ENCODE measurements at places on chromosomes 7 and 10.

- no peak for DNase-seq
These were observed 212.2 kb downstream of the CUX1 start for GRCh38 chr7:102029616-102030015.

- peak; percentile 20 for DNase-seq
These were observed 30.9 kb upstream of the STEAP4 start for GRCh38 chr7:88337572-88337971.

GRCh38 chr10:49532461-49532860, 6.5 kb downstream of the ERCC6 start:
- DNase-seq = no peak

- DNase-seq = peak; percentile 75
These were observed 130.5 kb downstream of the CDK14 start for GRCh38 chr7:90726623-90727022.

GRCh38 chr7:34315032-34315431, 343.0 kb upstream of the NPSR1 start:
- peak; percentile 92 for DNase-seq

GRCh38 chr7:6323967-6324701, 51.7 kb upstream of the CYTH3 start:
- DNase-seq = no peak

GRCh38 chr7:139334399-139335150, 6.6 kb upstream of the FMC1 start:
- DNase-seq = no peak

DNA sequence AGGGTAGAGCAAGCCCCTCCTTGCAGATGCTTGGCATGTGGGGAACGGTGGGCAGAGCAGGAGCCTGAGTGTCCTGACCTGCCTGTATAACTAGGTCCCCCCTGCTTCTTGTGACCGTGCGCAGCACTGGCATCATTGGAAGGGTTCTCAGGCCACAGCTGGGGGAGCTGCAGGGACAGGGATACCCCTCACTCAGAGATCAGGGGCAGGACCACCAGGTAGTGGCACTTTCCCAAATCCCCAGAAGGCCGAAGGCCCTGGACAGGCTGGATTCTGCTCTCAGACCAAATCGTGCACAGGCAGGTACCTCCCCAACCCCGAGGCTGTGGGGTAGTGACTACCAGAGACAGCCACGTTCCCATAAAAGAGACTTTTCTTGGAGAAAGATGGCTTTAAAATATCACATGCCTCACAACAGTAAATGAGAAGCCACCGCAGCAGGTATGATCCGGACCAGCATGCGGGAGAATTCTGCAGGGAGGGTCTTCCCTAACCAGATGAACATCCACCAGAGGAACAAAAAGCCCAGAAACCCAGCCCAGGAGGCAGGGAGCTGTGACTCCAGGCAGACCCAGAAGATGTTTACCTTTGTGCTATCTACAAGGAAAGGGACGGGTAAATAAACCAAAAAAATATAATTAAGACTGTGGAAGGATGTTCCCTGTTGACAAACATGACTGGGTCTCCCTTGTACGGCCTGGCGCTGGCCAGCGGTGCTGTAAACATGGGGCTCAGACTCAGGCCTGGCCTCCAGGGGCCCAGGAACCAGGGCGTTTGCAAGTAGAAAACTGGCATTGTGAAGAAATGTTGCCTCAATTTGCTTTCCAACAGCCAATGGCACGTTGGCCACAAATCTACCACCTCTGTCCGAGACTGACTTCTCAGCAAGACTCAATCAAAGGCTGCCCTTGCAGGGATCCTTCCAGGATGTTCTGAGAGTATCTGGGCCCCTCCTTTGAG, 180.0 kb downstream of the TNS3 start:
- DNase-seq = no peak

DNA sequence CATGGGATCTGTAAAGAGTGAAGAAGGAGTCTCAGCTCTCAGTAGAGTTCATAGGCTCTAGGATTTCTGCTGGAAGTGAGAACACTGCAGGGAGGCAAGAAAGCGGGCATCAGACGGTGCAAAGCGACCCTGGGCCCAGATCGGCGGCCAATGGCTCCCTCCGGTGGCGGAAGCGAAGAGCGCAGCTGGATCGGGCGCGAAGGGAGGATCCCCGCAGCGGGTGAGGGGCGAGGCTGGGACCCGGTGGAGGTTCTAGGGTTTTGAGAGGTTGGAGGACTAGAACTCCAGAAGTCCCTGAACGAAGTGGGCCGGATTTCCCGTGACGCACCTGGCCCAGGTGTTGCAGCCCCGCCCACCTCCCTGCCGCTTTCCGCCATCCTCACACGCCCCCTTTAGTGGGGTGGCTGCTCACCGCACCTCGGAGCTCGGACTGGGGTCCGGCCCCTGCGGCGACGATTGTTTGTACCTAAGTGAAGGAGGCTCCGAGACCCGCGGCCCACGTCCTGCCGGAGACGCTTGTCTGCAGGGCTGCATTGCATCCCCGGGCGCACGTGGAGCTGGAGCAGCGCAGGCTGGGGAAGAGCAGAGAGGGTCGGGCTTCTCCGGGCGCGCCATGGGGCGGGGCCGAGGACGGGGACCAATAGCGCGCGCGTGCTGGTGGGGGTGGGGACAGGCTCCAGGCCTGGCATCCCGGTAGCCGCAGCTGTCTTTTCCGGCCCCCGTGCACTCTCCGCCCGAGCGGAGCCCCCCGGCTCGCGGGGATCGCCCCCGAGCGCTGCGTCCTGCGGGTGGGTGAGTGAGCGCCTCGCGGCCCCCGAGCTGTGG, at the start of gene SLC12A9:
Gene SLC12A9 (plus strand): TSS at position 666 of the 825 bp plus-strand sequence. CDS start 1,485 bp downstream, outside the sequence.
- DNase-seq = peak; percentile 92

GRCh38 chr7:131859147-131859821, 302.9 kb upstream of the PODXL start:
- peak; percentile 74 for DNase-seq

DNA sequence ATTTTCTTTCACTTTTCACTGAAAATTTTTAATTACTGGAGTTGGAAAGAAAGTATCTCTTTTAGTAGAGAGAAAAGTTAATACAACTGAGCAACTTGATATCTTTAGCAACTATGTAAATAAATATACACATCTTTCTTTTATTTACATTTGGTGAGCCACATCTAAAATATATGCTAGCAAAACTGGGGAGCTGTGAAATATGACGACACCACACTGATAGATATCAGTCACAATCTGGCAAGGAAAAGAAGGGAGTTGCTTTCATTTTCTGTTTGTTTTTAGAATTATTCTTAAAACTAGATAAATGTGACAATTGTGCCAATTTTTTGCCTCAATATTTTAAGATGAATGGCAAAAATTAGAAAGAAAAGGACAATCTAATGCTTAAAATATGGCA, 2.7 kb upstream of the ZNF804B start:
- DNase-seq = no peak

- peak; percentile 69 for DNase-seq
These were observed 46.2 kb downstream of the GPAM start for GRCh38 chr10:112137154-112137987.

- no peak for DNase-seq
These were observed 31.6 kb upstream of the CCDC71L start for GRCh38 chr7:106692450-106693051.

DNA sequence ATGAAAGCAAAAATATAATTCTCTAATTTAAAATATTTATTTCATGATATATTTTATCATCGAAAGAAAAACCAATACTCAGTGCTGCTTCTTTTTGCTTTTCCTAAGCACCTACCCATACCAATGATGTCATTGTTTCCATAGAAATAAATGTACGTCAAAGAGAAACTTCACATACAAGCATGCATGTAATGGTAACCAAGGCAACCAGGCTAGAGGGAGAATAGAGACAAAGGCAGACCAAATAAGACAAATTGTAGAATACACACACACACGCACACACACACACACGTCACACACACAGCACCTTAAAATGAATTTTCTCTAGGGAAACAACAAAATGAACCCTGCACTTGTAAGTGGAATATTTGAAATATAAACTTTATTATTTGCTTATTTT, 75.5 kb downstream of the MACC1 start:
- DNase-seq = peak; percentile 22

- no peak for DNase-seq
These were observed 63.6 kb downstream of the PDIA4 start for GRCh38 chr7:148964483-148965267.

DNA sequence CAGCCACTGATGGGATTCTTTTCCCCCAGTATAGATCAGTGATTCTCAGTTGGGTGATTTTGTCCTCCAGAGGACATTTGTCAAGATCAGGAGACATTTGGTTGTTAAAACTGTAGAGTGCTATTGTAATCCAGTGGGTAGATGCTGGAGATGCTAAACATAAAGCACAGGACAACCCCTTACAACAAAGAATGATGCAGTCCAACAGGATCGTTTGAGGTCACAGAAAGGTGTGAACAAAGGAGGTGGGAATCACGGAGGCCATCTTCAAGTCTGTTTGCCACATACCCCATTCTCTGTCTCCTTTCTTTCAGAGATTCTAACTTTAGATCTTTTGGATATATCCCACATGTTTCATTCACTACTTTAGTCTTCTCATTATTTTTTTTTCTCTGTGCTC, 69.0 kb downstream of the HELLS start:
- DNase-seq = no peak

DNA sequence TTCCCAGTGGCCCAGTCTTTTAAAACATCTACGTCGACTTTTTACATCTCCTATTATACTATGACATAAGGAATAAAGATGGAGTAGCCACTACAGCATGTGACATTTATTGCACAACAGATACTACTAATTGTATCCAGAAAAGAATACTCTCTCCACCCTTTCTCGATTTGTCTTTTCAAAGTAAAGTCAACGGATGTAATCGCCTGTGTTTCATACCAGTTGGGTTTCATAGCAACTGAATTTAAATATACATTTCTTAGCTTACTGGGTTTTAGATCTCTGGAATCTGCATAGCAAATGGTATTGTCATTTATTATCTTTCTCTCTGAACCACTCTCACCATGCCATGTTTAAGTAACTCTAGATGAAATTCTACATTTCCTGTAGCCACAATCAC, 86.4 kb upstream of the TRIL start:
- no peak for DNase-seq

GRCh38 chr7:80740778-80741545, 102.5 kb downstream of the CD36 start:
- DNase-seq = peak; percentile 75

DNA sequence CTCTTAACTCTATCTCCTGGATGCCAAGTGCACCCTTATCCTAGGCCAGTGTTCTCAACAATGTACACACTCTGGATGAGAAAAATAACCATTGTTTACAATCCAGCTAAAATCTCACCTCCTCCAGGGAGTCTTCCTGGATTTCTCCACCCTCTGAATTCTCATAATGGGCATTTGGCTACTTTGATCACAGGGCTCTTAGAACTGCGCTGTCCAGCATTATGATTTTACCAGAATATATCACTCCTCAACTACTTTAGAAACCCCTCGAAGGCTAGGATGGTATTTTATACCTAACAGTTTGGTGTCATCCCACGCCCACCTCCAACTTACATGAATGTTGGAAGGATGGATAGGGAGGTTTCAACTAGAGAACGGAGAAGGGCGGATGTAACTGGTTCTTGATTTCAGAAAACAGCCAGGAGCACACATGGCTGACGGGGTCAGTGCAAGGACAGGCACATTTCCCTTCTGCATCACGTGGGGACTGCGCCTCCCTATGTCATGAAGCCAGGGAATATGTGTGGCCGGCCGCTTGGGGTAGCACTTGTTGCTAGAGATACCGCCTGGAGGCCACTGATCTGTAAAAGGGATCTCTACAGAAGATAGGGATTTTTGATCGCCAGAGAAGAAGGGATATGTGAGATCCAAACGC, 1.2 kb upstream of the ATP6V0E2 start:
- DNase-seq = peak; percentile 77

- peak; percentile 43 for DNase-seq
These were observed 80.4 kb downstream of the PPP1R3C start for GRCh38 chr10:91552274-91553095.

- no peak for DNase-seq
These were observed 29.6 kb downstream of the FGFBP3 start for GRCh38 chr10:91879515-91880170.

DNA sequence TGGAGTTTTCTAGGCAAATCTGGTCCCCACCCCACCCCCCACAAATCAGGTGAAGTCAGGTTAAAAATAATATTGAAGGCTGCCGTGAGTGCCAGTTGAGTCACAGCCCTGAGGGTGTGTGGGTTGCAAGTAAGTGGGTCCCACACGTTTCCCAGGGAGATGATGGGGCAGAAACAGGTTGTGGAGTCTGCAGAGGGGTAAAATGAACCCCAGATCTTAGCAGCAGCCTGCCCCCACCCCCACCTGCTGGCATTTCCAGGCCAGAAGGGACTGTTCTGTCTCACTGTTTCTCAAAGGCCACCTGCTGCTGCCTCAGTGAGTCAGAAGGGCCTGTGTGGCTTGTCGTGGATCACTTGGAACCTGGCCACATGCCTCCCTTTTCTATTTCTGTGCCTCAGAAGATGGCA, 59.8 kb upstream of the SMNDC1 start:
- DNase-seq = no peak

- no peak for DNase-seq
These were observed 54.0 kb downstream of the PAPSS2 start for GRCh38 chr10:87713707-87714106.

DNA sequence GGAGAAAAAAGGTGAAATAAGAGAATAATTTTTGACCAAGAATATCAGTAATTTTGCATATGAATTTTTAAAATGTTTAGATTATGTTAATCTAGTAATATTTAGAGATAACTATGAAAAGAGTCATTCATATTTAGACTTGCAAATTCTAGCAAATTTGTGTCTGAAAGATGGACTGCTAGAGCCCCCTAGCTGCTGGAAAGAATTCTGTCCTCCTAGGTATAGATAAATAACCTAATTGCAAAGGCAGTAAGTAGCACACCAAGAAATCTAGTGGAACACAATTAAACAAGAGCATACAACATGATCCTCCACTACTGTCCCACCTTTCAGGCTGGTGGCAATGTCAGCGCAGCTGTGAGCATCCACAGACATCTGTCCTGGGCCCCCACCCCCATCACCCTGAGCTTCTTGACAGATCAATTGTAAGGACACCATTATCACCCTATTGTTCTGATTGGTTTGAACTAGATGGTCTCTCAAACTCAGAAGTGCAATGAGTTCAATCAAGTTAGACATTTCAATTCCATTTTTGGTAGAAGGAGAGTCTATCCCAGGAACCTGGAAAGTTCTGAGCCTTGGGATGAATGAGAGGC, 15.0 kb upstream of the GFRA1 start:
- peak; percentile 73 for DNase-seq

- DNase-seq = no peak
These were observed 19.4 kb downstream of the KIN start for GRCh38 chr10:7768417-7768816.

- no peak for DNase-seq
These were observed 247.8 kb downstream of the EBF3 start for GRCh38 chr10:129716211-129716681.

DNA sequence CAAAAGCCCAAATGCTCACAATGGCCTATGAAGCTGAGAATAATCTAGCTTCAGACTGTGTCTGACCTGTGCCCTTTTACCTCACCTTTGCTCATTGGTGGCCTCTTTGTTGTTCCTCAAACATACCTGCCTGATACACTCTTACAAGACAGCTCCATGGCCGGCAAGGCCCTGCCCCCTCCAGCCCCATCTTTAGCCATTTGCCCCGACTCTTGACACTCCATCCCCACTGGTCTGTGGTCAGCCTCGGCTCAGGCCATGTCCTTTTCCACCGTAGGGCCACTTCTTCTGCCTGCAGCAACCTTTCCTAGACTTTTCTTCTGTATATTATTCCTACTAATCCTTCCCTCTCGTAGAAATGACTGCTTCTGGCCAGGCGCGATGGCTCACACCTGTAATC, 265.2 kb downstream of the RPS24 start:
- no peak for DNase-seq

- DNase-seq = no peak
These were observed 28.0 kb downstream of the VPS41 start for GRCh38 chr7:38881015-38881414.
